ENCODE measurements at places on chromosomes 5 and 9.

DNA sequence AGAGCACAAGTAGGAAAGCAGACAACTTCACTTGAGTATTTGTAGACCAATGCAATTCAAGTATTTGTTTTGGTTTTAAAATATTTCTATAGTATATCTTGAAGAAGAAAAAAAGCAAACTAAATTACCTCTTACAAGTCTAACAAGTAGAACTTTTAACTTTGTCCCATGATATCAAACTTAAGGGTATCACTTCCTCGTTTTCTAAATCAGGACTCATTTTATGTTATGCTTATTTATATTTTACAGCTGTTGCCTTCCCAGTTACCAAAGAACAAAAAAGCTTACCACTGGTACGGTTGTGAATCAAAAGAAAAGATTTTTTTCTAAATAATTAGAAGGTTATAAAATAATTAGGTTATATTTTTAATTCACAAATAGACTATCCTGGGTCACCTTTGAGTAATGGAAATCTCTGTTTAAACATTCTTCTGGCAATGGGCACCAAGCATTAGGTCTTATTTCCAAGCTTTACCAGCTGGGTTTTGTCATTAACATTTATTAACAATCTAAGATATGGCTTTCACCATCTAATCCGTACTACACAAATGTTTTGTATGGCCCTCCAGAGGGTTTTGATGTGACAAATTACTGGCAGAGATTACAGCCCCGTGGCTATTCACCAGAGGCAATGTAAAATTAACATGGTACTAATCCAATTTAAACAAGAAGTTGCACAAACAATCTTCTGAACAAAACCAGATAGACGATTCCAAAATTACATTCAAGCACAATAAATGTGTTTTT lies 63.6 kb downstream of the CEP120 start:
- peak; percentile 60 for DNase-seq

GRCh38 chr9:130938652-130939404 lies at the start of gene FIBCD1:
FIBCD1 (minus strand) TSS chr9:130939247; CDS start chr9:130938607, 640 bp downstream.
- peak; percentile 35 for DNase-seq

GRCh38 chr5:53927668-53928247 lies 367.3 kb downstream of the NDUFS4 start:
- no peak for DNase-seq

DNA sequence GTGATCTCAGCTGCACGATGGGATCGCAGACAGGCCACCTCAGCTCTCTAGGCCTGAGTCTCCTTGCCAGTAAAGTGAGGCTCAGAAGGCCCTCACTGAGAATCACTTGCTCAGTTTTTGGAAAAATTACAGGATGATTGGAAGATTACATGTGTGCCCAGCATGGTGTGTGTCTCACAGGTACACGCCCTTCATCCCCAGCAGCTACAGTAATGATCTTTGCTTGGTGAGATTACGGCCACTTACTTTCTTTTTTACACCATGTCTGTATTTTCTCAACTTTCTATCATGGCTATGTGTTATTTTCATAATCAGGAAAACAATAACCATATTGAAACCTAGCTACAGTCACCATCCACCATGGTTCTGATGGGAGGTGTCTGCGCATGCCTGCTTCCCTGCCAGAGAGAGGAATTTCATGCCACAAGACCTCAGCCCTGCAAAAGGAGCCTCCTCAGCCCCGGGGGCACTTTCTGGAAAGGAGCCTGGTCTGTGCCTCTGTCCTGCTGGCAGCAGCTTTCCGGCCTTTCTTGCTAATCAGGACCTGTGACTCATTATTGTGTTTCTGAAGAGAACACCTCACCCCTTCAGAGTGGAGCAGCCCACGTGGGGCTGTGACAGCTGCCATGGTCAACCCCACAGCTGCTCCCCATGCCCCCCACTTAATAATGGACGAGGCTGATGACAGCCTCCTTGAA lies 64.2 kb upstream of the OLFM1 start:
- DNase-seq = peak; percentile 6
